Activated naive CD4-positive, alpha-beta T cell (primary cell): ENCODE measurements at places on chromosomes 1 and 21.

GRCh38 chr1:30764939-30765555, 7.5 kb upstream of the LAPTM5 start:
- no peak for DNase-seq

GRCh38 chr1:2476061-2476999, at the start of gene PLCH2:
TSS of gene PLCH2 (plus strand) at chr1:2476289. CDS start at chr1:2476589, 300 bp downstream.
- no peak for DNase-seq

DNA sequence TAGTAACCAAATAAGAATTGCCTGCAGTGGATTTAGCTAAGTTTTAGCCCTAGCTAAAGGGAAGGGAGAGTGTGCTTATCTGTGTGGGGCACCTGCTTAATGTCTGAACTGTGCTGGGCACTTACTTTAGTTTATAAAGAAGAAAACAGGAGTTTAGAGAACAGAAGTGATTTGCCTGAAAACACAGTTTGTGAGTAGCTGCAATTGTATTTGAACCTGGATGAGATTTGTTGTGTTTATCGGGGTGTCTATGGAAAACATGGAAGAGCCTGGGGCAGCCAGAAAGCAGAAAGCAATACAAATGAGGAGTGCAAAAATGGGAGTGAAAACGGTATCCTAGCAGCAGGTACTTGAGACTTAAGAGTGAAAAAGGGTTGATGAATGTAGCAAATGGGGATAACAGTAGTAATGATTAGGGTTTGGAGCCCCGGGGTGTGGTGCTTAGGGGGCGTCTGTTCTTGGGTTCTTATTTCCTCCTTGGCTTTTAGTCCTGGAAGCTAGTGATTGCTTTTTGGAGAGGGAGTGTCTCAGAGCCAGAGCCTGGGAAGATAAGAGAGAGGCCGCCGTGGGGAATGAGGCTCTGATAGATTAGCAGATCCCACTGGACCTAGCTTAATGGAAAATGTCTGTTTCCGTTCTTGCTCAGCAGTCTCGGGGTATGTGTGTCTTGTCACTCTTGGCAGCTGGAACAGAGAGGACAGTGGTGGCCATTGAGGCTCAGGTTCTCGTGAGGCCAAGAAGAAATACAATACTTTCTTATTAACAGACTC, 5.6 kb downstream of the PRCC start:
- no peak for DNase-seq

GRCh38 chr1:235919127-235919832, 52.6 kb upstream of the LYST start:
- DNase-seq = no peak

- DNase-seq = no peak
These were observed 76.8 kb upstream of the SOX13 start for GRCh38 chr1:203996126-203996525.

GRCh38 chr1:184768467-184768866, 13.8 kb upstream of the EDEM3 start:
- DNase-seq = no peak

GRCh38 chr1:167289966-167290365, 69.3 kb downstream of the POU2F1 start:
- DNase-seq = no peak

DNA sequence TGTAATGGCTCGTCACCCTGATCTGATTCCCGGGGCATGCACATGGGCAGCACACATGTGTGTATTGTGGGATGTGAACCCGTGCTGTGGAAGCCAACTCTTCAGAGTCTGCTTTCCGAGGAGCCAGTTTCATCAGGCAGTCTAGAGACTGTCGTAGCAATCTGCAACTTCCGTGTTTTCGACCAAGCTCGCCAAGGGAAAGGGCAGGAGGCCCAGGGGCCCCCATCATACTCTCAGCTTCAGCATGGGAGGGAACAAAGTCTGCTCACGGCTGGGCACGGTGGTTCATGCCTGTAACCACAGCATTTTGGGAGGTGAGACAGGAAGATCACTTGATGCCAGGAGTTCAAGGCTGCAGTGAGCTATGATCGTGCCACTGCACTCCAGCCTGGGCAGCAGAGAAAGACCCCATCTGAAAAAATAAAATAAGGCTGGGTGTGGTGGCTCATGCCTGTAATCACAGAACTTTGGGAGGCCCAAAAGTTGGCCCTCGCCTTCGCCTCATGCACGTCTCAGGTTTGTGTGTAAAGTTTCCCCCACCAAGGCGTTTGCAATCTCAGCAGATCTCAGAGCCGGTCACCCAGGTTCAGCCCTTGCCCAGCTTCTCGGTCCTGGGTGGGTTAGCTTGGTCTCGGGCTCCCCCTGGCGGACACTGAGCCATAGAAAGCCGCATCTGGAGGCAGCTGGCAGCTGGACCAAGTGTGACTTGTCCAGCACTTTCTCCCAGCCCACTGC, 48.5 kb upstream of the SLC25A33 start:
- DNase-seq = peak; percentile 80

DNA sequence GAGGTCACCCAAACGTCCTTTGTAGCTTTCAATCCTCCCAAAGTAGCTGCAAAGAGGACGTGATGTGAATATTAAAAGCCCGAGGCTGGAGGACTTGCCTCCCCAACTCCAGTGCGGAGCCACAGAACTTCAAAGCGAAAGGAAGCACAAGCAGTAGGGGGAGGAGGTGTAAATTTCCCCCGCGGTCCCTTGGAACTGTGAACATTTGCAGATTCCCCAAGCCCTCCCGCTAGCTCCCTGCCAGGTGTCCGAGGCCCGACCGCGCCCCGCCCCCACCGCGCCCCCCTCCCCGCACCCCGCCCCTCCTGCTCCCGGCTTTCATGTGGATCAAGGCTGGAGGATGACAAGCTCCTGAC, 41.5 kb upstream of the HAO2 start:
- no peak for DNase-seq

- no peak for DNase-seq
These were observed 48.9 kb upstream of the POU3F1 start for GRCh38 chr1:38095454-38095931.

- no peak for DNase-seq
These were observed 7.7 kb upstream of the PRMT2 start for GRCh38 chr21:46627726-46628125.

GRCh38 chr21:42111811-42112210, 40.7 kb downstream of the UMODL1 start:
- no peak for DNase-seq

- no peak for DNase-seq
These were observed 53.3 kb downstream of the SIK1 start for GRCh38 chr21:43373362-43374227.

- no peak for DNase-seq
These were observed 24.7 kb downstream of the STX6 start for GRCh38 chr1:180997843-180998504.

DNA sequence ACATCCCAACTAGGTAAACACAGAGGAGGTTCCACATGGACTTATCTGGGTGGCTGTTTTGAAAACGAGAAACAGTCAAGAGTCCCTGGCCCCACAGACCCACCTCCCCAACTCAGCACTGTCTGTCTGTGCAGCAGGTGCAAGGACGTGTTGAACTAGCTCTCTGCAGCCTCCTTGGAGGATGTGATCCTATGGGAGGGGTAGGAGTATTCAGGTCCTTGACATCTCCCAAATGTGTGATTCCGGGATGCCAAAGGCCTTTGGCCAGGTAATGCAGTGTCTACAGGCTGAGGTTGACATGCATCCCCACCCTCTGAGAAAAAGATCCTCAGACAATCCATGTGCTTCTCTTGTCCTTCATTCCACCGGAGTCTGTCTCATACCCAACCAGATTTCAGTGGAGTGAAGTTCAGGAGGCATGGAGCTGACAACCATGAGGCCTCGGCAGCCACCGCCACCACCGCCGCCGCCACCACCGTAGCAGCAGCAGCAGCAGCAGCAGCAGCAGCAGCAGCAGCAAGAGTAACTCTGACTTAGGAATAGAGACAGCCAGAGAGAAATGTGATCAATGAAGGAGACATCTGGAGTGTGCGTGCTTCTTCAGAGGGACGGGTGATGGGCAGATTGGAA, 151.6 kb upstream of the CAMK1G start:
- DNase-seq = no peak

- no peak for DNase-seq
These were observed 18.2 kb upstream of the FCGR2A start for GRCh38 chr1:161486806-161487741.

DNA sequence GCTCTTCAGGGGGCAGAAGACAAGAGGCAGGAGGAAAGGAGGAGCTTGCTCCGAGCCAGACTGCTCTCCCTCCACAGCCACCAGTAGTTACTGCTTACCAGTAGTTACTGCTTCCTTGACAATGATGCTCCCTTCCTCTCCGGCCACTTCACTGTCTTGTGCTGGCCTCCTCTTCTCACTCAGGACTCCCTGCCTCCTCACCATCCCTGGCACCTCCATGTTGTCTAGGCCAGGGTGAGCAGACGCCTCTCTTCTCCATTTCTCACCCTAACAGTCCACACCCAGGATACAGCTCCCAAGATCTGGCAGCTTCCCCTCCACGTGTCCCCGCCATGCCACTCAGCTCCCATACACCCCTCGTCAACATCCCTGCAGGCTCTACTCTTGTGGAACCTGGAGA, 82.4 kb upstream of the TLR5 start:
- no peak for DNase-seq

GRCh38 chr1:240813720-240814119, 201.8 kb upstream of the GREM2 start:
- no peak for DNase-seq

- no peak for DNase-seq
These were observed 373.9 kb downstream of the VAV3 start for GRCh38 chr1:107590900-107591622.

- DNase-seq = no peak
These were observed 12.7 kb downstream of the INSL5 start for GRCh38 chr1:66788231-66788939.

GRCh38 chr21:44392185-44392584, 38.8 kb downstream of the TRPM2 start:
- DNase-seq = no peak

GRCh38 chr1:233261206-233261605, 34.3 kb downstream of the PCNX2 start:
- DNase-seq = no peak

GRCh38 chr21:26199456-26199855, 28.9 kb upstream of the APP start:
- DNase-seq = no peak

DNA sequence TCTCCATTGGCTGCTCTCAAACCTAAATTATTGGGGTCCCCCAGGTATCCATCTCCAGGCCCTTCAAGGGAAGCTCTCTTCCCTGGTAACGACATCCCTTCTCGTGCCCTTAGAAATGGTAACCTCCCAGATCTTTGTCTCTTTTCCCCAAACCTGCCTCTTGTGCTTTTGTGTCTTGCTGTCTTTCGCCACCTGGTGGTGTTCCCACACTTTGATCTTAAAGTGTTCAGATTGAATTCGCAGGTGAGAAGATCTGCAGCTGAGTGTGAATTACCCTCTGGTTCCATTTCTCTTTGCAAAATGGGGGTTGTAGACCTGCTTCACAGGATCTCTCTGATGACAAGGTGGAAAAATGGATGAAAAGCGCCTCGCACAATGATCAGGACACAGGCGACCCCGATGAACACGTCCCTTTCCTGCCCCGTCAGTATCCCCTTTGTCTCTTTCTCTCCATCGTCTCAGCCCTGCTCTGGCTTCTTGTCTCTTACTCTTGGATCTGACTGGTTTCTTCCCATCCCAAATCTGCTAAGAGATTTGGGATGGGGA, 53.1 kb downstream of the DOP1B start:
- peak; percentile 20 for DNase-seq

GRCh38 chr21:42144679-42145568, 73.8 kb downstream of the UMODL1 start:
- DNase-seq = no peak

DNA sequence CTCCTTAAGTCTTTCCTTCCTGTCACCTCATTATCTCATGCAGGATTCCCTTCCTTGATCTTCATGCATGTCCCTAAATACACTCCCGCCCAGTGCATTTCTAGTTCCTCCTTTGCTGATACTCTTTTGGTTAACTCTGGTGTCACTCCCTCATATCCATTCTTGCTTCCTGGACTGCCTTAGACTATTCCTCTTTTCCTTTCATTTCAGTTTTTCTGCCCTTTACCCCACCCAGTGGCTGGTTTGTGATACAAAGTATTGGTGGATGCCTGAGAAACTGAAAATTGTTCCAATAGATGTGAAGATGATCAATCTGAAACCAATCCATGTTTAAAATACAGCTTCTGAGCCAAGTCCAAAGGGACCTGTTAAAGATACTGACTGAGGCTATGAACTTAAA, 553.8 kb upstream of the CAMK1G start:
- DNase-seq = no peak

- no peak for DNase-seq
These were observed 25.9 kb downstream of the UTP25 start for GRCh38 chr1:209853676-209854075.

GRCh38 chr21:33855190-33855589, 60.4 kb downstream of the ATP5PO start:
- DNase-seq = no peak

GRCh38 chr21:44433791-44434567, 21.3 kb upstream of the LRRC3 start:
- no peak for DNase-seq

- DNase-seq = no peak
These were observed 4.1 kb downstream of the ZNF362 start for GRCh38 chr1:33260439-33260838.

GRCh38 chr1:216894494-216894893, 171.3 kb upstream of the ESRRG start:
- no peak for DNase-seq

DNA sequence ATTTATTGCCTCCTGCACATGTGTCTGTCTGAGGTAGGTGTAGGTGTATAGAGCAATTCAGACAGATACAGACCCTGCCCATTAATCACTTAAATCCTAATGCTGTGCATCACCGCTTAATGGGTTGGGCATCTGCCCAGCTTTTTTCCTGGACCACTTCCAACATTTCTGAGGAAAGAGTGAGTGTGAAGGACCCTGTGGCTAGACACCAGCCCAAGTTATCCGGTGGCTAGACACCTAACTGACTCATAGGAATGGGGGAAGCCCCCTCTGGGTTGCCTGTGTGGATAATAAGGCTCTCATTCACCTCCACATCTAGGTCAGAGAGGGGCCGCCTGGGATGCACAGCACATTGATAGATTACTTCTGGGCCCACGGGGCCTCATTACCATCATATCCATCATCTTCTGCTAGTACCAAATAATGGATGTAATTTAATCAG, 121.1 kb upstream of the RAVER2 start:
- DNase-seq = no peak

DNA sequence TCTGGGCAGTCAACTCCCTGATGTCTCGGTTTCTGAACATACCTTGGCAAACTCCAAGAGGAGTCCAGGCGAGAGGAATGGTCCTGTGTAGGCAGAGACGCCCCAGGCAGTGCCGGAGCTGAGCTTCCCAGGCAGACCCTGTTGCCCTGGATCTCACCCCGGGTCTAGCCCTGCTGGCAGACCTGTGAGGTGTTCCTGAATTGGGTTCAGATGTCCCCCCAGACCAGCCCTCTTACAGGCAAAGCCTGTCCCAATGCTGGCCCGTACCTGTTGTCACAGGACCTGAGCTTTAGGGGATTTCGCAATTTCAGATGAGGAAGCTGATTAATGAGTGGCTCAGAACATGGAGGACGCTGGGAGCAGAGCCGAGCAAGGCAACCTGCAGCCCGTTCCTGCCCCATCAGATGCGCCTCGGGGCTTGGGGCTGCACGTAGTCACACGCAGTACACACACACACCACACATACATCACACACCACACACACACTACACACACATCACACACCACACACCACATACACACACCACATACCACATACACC, 38.5 kb upstream of the PDE9A start:
- peak; percentile 29 for DNase-seq
